ENCODE measurements at places on chromosomes 12 and 14.

DNA sequence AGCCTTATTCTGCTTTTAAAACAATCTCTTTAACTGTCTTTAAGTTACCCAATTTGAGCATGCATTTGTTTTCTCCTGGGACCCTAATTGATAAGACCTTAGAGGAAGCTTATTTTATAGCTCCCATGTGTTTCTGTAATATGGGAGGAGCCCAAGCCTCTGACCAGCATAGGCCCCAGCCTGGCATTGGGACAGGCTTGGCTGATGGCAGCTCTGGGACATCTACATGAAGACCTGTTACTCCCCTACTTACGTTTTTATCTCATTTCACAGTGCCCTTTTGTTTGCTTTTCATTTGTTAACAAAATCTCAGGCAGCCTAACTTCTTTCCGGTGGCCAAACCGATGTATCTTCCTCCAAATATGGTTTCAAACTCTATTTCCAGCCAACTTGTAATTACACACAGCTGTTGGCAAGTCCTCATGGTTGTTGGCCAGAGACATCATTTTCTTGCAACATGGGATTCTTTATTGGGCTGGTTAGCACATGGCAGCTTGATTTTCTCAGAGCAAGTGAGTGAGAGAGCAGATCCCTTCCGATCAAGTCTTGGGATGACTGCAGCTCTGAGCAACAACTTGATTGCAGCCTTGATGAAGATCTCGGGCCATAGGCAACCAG lies 1117.5 kb downstream of the AACS start:
- no peak for DNase-seq

DNA sequence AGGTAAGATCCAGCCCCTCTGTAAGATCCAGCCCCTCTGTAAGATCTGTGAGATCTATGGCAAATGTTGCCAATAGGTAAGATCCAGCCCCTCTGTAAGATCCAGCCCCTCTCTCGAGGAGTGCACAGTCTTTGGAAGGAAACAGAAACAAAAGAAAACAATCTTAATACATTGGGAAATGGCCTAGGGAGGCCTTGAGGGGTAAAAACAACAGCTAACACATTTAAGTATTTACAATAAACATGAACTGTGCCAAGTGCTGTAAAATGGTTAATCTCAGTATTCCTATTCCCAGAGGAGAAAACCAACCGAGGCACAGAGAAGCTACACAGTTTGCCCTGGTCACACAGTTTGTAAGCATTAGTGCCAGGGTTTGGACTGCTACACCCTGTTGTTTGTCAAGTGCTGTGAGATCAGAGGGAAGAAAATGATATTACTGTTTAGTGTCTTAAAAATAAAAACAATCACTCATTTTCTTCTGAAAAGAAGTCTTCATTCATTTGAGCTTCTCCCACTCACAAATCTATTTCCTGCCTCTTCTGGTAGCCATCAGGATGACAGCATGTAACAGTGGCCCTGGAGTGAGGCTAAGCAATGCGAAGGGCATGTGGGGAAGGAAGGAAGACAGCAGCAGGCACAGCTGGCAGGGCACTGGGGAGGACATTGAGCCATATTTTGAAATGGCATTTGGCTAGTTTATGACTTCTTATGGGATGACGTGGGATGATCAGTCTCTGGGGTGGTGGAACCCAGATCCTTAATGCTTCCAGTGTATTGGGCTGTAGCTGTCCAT lies 118.7 kb upstream of the PTPRQ start:
- DNase-seq = no peak

- no peak for DNase-seq
Observed at GRCh38 chr12:53577941-53578352, 48.2 kb downstream of the ATF7 start.

DNA sequence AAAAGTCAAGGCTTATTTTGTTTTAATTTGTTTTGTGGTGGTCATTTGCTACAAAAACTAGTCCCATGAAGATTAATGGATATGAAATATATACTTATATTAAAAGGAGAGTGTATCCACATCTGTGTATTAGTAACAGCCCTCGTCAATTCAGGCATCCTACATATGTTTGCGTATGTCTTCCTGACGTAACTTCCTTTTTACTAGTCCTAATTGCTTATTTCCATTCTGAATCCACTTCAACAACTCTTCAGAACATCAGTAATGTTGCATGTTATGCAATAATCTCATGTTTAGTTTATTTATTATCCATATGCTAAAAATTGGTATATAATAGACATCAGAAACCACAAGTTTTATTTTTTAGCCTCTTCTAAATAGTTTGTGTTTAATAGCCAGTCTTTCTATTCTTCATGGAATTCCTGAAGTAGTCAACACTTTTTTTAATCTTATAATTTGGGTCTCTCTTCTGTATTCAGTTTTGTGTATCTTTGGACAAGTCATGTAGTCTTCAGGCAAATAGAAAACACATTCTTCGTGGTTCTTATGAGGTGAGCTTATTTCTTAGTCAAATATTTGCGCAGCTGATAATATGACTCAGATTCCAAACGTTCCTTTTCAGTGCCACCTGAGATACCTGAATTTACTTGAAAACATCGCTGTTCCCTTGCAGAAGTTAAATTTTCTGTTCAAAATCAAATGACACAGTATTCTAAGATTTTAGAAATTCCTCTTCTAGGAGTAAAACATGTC lies 268.6 kb downstream of the CCDC59 start:
- DNase-seq = no peak

DNA sequence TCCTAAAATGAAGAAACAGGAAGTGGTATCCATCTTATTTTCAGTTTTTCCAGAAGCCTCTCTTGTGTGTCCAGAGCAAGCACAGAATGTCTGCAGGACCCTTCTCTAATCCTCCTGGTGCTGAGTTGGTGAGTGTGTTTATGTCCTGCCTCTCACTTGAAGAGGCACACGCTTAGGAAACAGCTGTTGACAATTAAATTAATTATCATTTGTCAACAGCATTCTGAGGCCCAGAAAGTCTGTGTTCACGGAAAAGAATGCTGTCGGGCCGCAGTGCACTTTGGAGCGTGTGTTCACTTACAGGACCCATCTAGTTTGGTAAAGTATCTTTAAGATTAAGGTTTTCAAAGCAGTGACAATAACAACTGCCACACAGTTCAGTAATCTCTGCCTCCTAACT lies 70.5 kb downstream of the LMNTD1 start:
- DNase-seq = no peak

GRCh38 chr12:64835901-64836300 lies 11.5 kb downstream of the TBC1D30 start:
- no peak for DNase-seq

DNA sequence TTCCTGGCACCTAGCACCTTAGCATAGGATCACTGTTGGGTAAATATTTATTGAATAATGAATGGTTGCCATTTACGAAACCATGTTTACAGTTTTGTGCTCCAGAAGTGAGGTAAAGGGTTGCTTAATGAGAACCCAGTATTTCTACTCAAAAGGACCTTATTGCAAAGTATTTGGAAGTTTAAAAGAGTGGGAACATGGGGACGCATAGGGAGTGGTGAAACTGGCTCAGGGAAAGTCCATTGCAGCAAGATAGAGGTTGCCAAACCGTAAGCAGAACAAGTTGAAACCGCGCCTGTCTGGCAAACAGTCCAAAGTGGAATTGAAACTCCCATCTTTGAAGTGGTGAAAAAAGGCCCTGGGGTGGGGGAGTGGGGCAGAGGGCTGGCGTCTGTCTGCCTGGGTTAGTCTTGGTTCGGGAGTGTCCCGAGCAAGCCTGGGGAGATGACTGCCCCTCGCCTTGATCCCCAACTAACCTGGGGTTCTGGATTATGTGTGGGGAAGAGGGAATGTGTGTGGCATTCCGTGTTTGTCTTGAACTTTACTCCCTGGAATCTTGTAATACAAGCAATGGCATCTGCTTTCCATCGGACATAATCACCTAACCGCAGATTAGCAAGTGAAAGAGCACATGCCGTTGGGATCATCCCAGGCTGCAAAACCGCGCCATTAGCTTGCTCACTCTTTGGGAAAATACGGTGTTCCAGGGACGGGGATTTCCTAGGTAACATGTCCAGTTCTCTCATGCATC lies 7.2 kb downstream of the ALDH2 start:
- DNase-seq = peak; percentile 36

DNA sequence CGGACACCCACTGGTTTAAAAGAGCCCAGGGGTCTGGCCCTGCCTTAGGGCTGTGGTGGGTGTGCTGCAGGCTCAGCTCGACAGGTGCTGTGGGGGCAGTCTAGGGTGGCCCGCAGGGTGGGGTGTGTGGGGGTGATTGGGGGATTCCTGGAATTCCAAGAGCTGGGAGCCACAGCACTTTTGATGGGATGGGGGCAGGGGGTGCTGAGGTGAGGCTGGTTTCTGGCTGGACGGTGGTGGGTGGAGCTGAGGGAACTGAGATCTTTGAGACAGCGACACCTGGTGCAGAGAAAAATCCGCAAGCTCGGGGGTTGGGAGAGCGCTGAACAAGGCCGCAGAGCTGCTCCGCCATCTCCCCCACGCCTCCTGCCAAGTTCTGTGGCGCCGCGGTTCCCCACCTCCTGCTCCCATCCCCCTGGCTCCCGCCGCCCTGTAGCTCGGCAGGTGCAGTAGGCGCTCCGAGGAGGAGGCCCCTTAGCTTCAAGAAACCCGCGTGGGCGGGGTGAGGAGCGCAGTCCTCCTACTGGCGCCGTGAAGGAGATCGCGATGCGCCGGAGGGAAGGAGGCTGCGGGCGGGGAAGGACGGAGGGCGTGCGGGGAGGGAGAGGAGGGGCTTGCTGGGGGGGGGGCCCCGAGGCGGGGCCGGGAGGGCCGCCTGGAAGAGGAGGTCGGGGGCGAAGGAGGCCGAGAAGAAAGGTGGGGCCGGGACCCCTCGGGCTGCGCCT lies 1.3 kb upstream of the TEDC1 start:
- peak; percentile 36 for DNase-seq

DNA sequence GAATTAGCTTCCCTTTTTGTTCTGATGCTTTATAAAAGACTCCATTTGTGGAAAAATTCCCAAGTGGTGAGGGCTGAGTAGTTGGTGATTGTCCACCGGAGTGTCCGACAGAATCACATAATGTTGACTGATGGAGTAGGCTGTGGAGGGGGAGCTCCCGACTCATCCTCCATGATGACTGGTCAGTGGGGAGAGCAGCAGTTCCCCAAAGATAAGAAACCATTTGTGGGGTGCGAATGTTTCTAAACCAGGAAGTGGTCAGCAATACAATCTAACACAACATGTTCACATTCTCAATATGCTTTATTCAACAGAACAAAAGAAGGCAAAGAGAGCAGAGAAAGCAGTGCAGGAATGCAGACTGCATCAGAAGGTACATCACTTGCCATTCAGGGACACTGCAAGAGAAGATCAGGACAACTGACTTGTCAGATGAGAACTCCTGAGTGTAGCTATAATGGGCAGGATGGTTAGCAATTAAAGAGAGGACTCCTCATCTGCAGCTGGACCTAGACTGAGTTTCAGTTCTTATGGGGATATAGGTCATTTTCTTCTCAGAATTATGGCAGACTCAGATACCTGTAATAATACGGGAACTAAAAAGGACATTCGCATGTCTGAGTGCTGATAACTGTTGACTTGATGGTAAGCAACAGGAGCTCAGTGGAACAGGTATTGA lies 5.4 kb downstream of the KRT6B start:
- no peak for DNase-seq

DNA sequence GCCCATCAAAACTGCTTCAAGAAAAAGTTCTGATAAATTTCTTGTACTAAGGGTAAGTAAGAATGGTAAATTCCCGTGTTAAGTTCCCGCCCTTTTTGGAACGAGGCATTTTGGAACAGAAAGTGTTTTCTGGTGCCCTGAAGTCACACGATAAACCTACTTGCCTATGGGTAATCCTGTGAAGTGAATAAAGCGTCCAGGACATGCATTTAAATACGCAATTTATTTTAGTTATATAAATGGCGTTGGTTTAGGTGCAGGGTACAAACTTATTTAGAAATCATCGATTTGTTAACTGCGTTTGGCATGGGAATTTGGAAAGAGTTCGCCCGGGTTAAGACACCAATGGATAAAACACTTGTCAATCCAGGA lies 715 bp upstream of the RAP1B start:
- no peak for DNase-seq

DNA sequence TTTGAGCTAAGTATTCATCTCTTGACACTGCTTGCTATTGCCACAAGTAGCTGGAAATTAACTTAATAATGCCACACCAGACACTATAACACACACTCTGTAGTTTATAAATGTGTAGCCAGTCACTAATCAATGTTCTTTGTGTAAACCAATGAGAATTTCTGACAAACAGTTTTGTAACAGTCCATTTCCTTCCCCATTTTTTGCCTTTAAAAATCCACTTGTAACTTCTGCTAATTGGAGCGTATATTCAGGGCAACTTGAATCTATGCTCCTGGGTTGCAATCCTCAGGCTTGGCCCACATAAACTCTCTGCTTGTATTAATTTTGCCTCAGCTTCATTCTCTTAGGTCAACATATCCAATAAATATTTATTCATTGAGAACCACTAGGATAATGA lies 125.0 kb upstream of the DHRS4 start:
- DNase-seq = no peak

- peak; percentile 38 for DNase-seq
Observed at GRCh38 chr12:50401500-50402081, 906 bp downstream of the LARP4 start.

DNA sequence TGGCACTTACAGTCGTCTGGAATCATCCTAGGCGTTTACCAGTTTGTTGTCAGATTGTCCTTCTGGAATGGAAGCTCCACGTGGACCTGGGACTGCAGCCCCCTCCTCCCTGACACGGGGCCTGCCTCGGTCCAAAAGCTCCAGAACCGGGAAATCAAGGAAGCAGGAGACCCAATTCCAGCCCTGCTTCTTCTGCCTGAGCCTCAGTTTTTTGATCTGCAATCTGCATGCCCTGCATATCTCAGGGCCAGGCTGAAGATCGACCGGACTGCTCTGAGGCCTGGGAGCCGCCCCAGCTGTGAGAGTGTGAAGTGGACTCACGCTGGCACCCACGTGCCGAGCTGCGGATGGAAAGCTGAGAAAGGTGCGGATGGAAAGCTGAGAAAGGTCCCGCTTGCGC lies 98.6 kb downstream of the SETD3 start:
- no peak for DNase-seq

DNA sequence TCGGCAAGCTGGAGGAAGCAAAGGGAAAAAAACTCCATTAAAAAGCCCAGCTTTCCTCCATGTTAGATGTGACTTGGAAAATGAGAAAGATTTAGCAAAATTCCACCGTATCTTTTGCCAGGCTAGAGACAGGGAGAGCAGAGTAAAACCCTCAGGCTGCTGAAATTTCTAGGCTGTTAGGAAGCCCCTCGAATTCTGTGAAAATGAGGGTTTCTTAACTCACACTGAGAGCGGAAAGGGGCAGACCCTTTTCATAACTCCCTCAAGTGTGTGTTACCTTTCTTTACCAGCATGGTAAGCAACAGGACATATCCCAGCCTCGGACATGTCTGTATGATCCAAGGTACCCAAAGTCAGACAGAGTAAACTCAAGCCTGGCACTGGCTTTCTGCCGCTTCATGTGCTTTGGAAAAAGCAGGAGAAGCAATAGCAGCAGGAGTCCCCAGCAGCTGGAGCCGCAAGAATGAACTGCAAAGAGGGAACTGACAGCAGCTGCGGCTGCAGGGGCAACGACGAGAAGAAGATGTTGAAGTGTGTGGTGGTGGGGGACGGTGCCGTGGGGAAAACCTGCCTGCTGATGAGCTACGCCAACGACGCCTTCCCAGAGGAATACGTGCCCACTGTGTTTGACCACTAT lies at the start of gene RHOJ:
RHOJ (plus strand) TSS at position 37 of the 637 bp plus-strand sequence; CDS start at position 464, 427 bp downstream.
- peak; percentile 8 for DNase-seq

All from hippocampal formation (tissue), 2 donors.